Stimulated activated CD4-positive, alpha-beta T cell treated with anti-CD3 and anti-CD28 coated beads, TNF-alpha, amount 100 ng/mL, for 24 hours (primary cell): ENCODE measurements at places on chromosomes 12 and 14.

DNA sequence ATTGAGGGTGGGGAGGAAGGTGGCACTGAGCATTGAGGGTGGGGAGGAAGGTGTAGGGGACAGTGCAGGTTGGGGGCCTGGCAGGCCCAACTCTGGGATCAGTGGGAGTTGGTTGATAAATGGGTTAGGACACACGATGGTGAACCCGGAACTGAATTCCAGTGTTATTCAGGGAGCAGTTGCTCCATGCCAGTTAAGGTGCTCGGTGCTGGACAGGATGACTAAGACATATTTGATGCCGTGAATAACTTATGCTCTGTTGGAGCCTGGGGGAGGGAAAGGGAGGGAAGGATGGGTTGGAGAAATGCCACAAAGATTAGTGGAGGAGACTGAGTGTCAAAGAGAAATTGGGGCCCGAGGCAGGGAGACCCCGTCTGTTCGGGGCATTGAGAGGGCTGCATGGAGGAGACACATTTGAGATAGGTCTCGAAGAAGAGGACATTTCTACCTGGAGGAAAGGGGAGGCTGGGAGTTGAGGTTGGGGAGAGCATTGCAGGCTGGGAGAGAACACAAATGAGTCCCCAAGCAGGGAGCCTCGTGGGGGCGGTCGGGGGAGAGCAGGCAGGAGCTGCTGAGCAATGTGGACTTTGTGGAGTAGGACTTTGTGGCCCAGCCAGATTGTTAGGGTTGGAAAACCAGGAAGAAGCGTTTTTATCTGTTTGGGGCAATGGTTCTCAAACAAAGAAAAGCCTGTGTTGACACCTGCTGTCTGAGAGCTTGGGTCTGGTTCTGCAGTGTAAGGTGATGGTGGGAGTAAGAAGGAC, 65.3 kb downstream of the IQSEC3 start:
- no peak for DNase-seq

GRCh38 chr12:81078469-81079196, 754 bp downstream of the ACSS3 start:
- no peak for DNase-seq

- no peak for DNase-seq
Measured at GRCh38 chr12:103382736-103383346, 112.9 kb downstream of the C12orf42 start.

GRCh38 chr12:19846574-19846973, 407.3 kb downstream of the AEBP2 start:
- DNase-seq, result no peak

DNA sequence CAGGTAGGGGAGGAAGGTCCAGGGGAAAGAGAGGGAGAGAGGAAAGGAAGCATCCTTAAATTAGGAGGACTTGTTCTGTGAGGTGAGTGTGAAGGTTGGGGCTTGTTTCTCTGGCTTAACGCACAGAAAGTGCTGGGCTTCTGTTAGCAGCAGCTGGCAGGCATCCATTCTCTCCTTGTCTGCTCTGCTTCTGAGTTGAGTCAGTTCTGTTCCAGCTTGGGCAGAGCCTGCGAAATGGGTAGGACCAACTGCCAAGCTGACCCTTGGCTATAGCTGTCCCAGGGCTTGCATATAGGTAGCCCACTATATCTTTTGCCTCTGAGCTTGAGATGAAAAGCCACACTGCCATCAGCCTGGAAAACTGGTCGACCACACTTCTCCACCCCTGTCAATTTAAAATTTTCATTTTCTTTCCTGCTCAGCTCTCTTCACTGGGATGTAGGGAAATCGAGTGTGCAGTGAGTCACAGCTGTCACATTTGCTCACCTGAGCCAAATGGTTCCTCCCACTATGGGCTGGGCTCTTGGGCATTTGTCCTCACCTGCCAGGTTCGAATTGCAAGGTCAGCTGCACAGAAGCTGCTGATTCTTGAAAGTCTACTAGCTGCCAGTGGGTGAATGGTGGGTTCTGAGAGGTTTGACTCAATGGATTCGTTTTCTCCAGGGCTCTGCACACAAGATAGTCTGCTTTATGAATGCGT, 256.4 kb upstream of the PWP1 start:
- no peak for DNase-seq

- DNase-seq, result no peak
Measured at GRCh38 chr12:122085591-122085990, 7.0 kb downstream of the MLXIP start.
